ENCODE measurements at places on chromosomes 6 and 20. TPM values are rescaled to one million over a fixed set of nuclear protein-coding genes. Genes with fewer than 3 reads are reported as not detected.

DNA sequence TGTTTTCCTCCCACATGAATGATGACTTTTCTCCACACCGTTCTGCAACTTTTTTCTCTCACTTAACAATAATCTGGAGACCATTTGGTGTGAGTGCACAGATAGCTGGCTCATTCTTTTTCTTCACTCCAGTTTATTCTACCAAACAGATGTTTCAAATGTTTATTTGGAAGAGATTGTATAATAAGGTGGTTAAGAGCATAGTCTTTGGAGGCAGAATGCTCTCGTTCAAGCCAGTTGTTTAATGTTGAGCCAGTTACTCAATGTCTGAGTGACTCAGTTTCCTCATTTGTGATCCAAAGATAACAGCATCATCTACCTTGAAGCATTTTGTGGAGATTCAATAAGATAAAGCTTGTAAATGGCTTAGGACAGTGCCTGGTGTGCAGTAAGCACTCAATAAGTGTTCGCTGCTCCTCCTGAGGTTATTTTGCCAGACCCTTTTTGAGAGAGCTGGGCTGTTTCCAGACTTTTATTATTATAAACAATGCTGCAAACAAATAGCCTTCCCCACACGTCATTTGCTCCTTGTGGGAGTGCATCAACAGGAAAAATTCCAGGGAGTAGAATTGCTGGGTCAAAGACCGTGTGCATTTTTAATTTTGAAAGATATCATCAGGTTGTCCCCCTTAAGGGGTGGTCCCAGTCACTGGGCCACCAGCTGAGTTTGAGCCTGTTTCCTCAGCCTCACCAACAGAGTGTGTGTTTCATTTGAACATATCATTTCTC, 70.6 kb downstream of the VEGFA start:
- no peak for DNase-seq

GRCh38 chr6:12024216-12024615, 12.1 kb downstream of the HIVEP1 start:
- DNase-seq = no peak

The SOBP gene
- total RNA-seq = 0.25 TPM

The KCNG1 gene
- total RNA-seq = 0.59 TPM

DNA sequence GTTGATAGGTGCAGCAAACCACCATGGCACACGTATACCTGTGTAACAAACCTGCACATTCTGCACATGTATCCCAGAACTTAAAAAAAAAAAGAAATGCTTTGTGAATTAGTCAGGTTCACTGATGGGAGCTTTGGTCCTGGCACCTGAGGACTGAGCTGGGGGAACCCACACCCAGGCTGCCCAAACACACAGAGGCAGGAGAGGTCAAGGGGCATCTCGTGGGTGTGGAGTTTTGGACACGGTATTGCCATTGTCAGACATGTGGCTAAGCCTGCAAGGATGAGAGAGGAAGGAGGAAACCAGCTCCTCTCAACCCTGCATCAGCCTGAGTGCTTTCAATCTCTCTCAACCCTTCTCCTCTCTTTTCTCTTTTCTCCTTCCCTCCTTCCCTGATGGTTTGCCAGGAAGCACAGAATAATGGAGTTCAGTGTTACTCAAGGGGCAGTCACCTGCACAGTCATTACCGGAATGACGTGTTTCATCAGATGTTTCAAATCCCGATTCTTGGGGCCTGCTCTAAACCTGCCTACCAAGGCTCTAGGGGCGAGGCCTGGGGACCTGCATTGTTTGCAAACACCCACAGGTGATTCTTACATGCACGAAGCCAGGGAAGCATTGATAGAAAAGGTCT, 89.9 kb upstream of the NEDD9 start:
- no peak for DNase-seq

Measured in activated naive CD4-positive, alpha-beta T cell treated with anti-CD3 and anti-CD28 coated beads for 36 hours (primary cell).